ENCODE measurements at places on chromosomes 12 and 14. TPM values are rescaled to one million over a fixed set of nuclear protein-coding genes. Genes with fewer than 3 reads are reported as not detected.

The KRT75 gene
- total RNA-seq: not detected

The MAP3K9 gene
- total RNA-seq: 2.9 TPM

The KCNA1 gene
- total RNA-seq: not detected

The LRTM2 gene
- not detected for total RNA-seq

The RAPGEF3 gene
- total RNA-seq: 4.3 TPM

The CABP1 gene
- not detected for total RNA-seq

The MMP19 gene
- total RNA-seq: 37.5 TPM

The C12orf50 gene
- not detected for total RNA-seq

The TGM1 gene
- 0.35 TPM for total RNA-seq

The APOF gene
- total RNA-seq: not detected

The NUMB gene
- total RNA-seq: 32.3 TPM

The P2RX7 gene
- 4.6 TPM for total RNA-seq

The FAM181A gene
- not detected for total RNA-seq

The CCDC196 gene
- not detected for total RNA-seq

The SERPINA4 gene
- total RNA-seq: not detected

The FGF23 gene
- total RNA-seq: not detected

The LRRC23 gene
- total RNA-seq: 13.0 TPM

The BEST3 gene
- total RNA-seq: not detected

The KRT3 gene
- total RNA-seq: not detected

The ADAM20 gene
- total RNA-seq: not detected

The MTERF2 gene
- 29.1 TPM for total RNA-seq

The ATP2B1 gene
- total RNA-seq: 92.5 TPM

The TEX52 gene
- not detected for total RNA-seq

The ACSM4 gene
- not detected for total RNA-seq

The CRIP1 gene
- 0.53 TPM for total RNA-seq

The SLC6A12 gene
- not detected for total RNA-seq

The EEA1 gene
- total RNA-seq: 6.1 TPM

The CDKL1 gene
- 7.3 TPM for total RNA-seq

The CIDEB gene
- total RNA-seq: 2.3 TPM

The PTGER2 gene
- 63.4 TPM for total RNA-seq

The LBHD2 gene
- not detected for total RNA-seq

The GLI1 gene
- total RNA-seq: 1.4 TPM

The ACSS3 gene
- total RNA-seq: 14.4 TPM

The KRT82 gene
- total RNA-seq: not detected

The CNTN1 gene
- total RNA-seq: under 0.01 TPM

The SAMD15 gene
- 1.7 TPM for total RNA-seq

The IFNG-AS1 gene
- total RNA-seq: not detected

The CCDC198 gene
- not detected for total RNA-seq

The DEGS2 gene
- not detected for total RNA-seq

The PRICKLE1 gene
- 17.0 TPM for total RNA-seq

The AKAP3 gene
- total RNA-seq: not detected

The CPNE8 gene
- total RNA-seq: 8.2 TPM

The RGS6 gene
- total RNA-seq: not detected

The CCDC184 gene
- total RNA-seq: 1.1 TPM

The CELA1 gene
- not detected for total RNA-seq

The GPX2 gene
- not detected for total RNA-seq

The WASHC3 gene
- 78.7 TPM for total RNA-seq

The FOXN4 gene
- total RNA-seq: not detected

The TCL1B gene
- total RNA-seq: not detected

The GPRC5A gene
- 93.8 TPM for total RNA-seq

The DHH gene
- not detected for total RNA-seq

The BIN2 gene
- not detected for total RNA-seq
